ENCODE measurements at places on chromosomes 7 and 10.

DNA sequence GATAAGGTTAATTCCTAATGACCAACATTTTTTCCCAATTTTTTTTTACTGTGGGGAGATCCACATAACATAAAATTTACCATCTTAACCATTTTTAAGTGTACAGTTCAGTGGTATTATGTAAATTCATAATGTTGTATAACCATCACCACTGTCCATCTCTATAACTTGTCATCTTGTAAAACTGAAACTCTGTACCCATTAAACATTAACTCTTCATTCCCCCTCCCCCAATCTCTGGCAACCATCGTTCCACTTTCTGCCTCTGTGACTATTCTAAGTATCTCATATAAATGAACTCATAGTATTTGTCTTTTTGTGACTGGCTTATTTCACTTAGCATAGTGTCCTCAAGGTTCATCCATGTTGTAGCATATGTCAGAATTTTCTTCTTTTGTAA is 46.0 kb upstream of the HPS1 start:
- no peak for DNase-seq

DNA sequence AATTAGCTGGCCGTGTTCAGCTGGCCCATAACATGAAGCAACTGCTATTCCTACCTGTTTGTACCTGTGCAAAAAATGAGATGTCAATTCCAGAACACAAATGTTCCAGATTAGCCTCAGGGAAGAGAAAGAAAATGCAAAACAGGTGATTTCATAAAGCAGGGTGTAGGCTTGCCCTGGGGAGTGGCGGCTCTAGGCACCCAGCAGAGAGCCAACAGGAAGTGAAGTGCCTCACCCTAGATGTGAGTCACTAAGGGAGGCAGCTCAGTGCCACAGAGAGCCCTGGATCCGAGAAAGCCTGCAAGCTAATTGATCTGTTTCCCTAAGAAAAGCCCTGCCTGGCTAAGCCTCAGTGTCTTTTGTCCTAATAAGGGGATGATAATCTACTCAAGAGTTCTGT is 240.0 kb downstream of the ARHGAP21 start:
- DNase-seq = no peak

- no peak for DNase-seq
Observed at GRCh38 chr7:66250711-66251110, 45.6 kb downstream of the TPST1 start.

DNA sequence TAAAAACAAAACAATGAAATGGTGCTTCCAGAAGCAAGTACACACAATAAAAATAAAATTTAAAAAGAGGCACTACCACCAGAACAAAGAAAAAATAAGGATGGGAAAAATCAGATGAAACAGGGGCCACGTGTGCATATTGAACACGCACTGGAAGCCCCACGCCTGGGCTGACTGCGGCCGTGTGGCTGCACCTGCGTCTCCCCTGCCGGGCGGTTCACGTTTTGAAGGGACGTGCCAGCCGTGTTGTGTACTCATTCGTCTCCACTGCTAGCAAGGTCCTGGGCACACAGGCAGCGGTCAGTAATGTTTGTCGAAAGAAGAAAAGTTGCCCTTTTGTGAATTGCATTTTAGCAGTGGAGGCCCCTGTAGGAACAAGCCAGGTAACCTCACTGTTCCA is 255.9 kb upstream of the RNF32 start:
- DNase-seq = no peak

DNA sequence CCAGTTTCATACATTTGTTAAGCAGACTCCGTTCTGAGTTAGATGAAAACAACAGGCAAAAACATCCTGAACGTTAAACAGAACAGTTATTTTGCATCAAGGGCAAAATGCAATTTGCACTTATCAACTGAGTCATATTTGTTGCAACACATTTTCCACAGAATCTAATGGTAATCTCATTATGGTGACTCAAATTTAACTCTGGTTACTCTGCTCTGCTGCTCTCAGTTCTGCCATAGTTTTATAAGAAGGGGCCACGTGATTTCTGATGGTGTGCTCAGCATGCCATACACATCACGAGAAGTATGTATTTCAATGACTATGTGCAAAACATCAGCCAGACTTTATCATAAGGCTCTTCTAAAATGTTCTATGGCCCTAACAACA is 148.8 kb downstream of the CHCHD3 start:
- no peak for DNase-seq

DNA sequence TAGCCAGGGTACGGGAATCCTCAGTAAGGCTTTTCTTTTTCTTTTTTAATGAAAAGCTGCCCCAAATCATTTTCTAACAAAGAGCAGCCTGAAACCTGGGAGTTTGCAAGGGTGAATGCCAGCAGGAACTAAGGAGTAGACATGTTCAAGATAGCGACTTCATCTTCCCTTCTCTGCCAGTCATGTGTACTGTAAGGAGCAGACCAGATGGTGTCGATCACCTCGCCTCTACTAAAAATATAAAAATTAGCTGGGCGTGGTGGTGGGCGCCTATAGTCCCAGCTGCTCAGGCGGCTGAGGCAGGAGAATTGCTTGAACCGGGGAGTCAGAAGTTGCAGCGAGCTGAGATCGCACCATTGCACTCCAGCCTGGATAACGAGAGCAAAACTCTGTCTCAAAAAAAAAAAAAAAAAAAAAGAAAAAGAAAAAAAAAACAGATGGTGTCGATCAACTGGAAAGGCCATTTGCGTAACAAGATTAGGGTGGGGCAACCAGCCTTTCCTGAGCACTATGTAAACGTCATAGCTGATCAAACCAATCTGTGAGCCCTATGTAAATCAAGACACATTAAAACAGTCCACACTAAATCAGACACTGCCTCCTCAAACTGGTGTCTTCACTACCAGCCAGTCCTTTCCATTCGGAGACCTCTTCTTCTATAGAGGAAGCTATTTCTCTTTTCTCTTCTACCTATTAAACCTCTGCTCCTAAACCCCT is 33.8 kb downstream of the NOLC1 start:
- DNase-seq = no peak

DNA sequence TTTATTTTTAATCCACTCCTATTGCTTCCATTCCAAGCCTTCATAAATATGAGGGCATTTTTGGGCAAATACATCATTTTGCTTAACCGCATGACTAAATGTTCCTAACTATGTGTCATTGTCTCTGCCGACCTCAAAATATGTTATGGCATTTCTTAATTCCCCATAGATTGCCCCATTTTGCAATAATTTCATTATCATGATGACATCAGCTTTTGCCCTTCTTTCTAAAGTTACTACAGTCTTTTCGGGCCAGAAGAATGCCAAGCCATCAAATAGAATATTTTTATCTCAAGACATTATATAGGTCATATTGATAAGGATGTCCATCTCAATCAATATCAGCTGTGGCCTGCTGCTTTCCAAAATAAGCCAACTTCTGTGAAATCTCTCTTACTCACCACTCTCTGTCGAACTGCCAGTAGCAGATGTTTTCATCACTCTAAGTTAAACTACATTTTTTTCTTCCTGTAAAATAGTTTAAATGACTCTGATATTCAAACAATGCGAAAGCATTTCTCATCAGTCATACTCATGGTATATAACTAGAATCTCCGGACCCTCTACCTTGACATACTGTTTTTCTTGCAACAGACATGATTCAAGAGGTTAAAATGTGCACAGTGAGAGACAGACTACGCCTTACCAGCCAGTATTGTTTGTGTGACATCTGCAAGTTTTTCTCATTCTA is 1254.6 kb upstream of the CELF2 start:
- DNase-seq = no peak
